ENCODE measurements at places on chromosomes 7 and 10. TPM values are rescaled to one million over a fixed set of nuclear protein-coding genes. Genes with fewer than 3 reads are reported as not detected.

Gene PTF1A
- not detected for total RNA-seq

Gene SUMF2
- total RNA-seq = 114 TPM

Gene MUC3A
- total RNA-seq = 13.2 TPM

Gene PRLHR
- not detected for total RNA-seq

Gene FRMPD2
- total RNA-seq = not detected

Gene GIMAP1
- not detected for total RNA-seq

Gene DDX21
- total RNA-seq = 165 TPM

Gene AGAP4
- total RNA-seq = 6.6 TPM

Gene TDRD1
- not detected for total RNA-seq

Gene IKZF1
- not detected for total RNA-seq

Gene NOM1
- 16.1 TPM for total RNA-seq

Gene CALHM3
- 0.22 TPM for total RNA-seq

Gene CYP3A4
- total RNA-seq = 0.05 TPM

Gene PBLD
- 3.2 TPM for total RNA-seq

Gene OPN4
- not detected for total RNA-seq

Gene ABCB1
- total RNA-seq = 0.46 TPM

Gene ITIH5
- 0.14 TPM for total RNA-seq

Gene CRYGN
- total RNA-seq = not detected

Gene RSPH10B2
- not detected for total RNA-seq

Gene ADAP1
- total RNA-seq = 3.3 TPM

Gene MLXIPL
- total RNA-seq = 1.4 TPM

Gene IFIT1B
- not detected for total RNA-seq

Gene SPOCK2
- total RNA-seq = 0.58 TPM

Gene EIF3A
- total RNA-seq = 143 TPM

Gene DNAJB12
- total RNA-seq = 31.5 TPM

Gene PRTFDC1
- 16.6 TPM for total RNA-seq

Gene TUBB8
- total RNA-seq = 0.15 TPM

Measured in A549 treated with dexamethasone at 1 μM for 4 hours (cell line).